NCI-H1048 (cell line): ENCODE measurements at places on chromosomes 1 and 21.

DNA sequence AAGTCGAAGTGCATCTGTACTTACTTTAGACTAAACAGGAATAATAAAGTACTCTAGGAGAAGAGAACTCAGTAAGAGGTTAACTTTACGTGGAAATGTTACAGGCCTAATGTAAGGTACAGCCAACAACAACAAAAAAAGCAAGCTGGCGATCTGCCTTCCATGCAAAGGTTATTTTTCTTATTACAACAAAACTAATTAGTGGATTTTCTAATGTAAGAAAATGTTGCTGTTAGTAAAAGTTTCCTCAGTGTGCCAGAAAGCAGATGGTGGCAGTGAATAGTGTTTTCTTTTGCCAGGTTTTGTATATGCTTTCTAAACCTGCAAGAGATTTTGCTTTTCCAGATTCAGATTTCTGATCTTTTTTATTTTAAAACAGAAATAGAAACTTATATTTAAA is 179.2 kb downstream of the NFIA start:
- no peak for DNase-seq

DNA sequence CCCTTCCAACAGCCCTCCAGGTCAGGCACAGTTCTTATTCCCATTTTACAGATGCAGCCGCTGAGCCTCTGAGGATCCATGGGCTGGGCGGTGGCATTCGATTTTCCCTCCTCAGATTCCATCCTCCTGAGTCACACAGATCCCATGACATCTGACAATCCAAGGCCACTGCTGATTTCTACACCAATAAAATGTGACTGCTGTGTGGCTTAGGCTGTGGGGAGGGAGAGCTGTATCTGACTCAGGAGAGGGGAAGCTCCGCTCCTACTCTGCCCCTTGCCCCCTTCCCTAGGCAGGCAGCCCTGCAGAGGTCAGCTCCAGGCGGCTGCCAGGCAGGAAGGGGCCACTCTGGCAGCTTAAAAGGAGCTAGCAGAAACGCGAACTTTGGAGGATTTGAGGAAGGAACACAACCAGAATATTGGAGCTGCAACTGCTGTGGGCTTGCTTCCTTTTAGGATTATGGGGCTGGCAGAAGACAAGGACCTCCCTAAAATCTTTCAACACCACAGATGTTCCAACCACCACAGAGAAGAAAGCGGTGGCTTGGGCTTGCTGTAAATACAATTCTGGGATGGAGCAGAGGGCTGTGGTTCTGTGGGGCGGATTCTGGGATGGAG is 50.0 kb downstream of the MRPL37 start:
- no peak for DNase-seq

GRCh38 chr1:184672013-184672726 is 82.5 kb downstream of the EDEM3 start:
- no peak for DNase-seq

DNA sequence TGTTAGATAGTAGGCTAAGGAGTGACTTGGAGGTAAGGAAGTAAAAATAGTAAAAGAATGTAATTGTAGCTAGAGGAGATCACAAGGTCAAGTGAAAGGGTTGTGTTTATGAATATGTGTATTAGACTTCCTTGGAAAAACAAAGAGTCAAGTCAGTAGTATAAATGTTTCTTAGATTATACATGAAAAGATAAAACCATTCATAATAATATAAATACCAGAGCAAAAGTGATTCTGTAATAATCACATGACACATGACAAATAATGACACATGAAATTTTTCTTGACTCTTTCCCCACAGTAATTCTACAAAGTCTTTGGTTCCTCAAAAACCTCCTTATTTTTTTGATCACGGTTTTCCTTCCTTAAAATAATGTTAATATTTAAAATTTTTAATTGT is 56.4 kb downstream of the IVNS1ABP start:
- DNase-seq: no peak

- DNase-seq: peak; percentile 53
These were observed 699 bp upstream of the NES start for GRCh38 chr1:156677616-156678596.

- DNase-seq: no peak
These were observed 34.0 kb upstream of the BCAR3 start for GRCh38 chr1:93715529-93716126.

DNA sequence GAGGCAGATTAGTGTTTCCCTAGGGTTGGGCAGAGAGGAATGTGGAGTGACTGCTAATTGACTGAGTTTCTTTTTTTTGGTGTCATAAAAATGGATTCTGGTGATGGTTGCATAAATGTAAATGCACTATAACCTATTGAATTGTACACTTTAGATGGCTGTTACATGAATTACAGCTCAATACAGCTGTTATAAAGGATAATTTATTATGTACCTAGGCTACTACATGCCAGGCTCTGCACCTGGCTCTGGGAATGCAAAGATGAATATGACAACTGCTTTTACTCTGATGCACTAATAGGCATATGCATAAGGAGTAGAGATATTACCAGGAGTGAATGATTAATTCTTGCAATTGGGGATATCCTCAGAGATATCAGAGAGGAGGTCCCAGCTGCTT is 345.3 kb downstream of the PTBP2 start:
- DNase-seq: no peak

DNA sequence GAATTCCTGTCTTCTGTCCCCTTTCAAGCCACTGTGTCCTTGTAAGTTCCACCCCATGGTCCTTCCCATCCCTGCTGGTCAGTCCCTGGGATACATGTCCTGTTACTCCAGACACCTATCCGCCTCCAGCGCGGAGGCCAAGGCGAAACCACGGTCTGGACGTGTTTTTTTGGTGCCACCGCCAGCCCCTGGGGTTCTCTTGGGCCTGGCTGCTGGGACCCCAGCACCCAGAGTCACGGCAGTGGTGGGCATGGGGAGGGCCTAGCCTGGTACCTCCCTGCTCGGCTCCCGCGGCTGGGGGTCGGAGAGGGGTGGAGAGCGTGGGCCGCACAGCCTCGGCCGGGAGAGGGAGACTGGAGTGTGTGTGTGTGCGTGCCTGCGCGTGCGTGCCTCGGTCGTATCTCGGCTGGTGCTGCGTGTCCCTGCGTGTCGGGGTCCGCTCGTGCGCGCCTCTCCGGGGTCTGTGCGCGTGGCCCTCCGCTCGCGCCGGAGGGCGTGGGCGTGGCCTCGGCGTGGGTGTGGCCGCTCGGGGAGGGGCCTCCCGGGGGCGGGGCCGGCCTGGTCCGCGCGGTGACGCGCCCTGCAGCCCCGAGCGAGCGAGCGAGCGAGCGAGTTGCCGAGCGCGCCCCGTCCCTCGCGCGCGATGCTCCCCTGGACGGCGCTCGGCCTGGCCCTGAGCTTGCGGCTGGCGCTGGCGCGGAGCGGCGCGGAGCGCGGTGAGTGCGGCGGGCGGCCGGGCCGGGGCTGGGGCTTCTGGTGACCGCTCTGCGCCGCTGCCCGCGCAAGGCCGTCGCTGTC is at the start of gene VWA1:
VWA1 (plus strand) TSS at position 585 of the 798 bp plus-strand sequence; CDS start at position 644, 59 bp downstream.
- peak; percentile 44 for DNase-seq

GRCh38 chr21:42677339-42678321 is 24.2 kb downstream of the PDE9A start:
- no peak for DNase-seq

DNA sequence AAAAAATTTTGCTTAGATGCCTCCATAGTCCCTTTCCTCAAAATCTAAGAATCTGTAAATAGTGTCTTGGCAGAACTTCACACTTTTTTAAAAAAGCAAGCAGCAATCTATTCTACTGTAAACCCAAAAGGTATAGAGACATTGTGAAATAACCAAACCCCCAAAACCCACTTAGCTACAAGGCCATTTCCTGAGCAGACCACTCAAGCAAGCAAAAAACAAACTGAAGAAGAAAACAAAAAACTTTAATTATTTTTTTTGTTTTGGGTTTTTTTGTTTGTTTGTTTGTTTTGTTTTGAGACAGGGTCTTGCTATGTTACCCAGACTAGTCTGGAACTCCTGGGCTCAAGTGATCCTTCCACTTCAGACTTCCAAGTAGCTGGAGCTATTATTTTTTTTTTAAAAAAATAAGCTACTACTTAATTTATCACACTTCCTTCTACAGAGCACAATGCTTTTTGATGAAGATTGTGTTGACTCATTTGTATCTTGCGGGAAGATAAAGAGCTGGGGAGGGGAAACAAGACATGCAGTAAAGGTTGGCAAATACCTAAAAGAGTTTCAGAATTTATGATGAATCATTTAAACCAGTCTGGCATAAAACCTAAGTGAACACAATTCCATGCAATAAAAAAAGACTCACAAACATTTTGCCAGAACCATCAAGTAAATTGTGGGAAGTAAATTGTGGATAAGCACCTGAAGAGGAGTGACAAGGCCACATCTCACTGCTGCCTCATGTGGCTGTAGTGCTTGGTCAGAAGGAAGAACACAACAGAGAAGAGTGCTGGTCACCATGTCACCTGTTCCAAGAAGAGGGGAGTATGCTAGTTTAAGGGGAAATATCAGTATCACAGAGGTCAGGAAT is 2.7 kb upstream of the PTPN22 start:
- DNase-seq: no peak

DNA sequence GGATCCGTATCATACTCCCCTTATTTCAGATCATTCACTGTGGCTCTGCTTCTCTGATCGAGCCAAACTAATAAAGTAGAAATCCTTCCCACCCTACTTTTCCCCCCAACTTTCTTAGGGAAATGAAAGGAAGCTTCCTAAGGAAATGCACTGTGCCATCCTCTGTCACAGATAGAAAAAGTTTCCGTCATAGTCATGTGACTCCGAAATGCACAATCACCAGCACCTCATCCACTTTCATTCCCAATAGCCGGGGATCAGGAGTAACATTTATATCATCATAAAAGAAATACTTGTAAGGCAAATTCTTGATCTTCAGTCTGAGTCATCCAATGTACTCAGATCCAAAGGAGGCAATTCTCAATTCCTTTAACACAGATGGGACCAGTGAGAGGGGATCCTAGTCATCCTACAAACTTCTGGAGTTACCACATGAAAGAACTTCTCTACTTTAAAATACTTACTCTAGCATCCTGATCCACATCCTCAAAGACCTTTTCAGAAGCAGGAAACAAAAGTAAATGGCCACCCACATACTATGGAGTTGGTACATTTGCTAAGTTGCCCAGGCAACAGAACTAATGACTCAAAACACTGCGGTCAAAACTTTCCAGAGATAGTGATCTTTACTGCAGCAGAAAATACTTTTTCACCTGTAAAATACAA is 97.8 kb upstream of the ZC3H11B start:
- no peak for DNase-seq

GRCh38 chr1:51709951-51710350 is 93.1 kb downstream of the OSBPL9 start:
- DNase-seq: no peak

DNA sequence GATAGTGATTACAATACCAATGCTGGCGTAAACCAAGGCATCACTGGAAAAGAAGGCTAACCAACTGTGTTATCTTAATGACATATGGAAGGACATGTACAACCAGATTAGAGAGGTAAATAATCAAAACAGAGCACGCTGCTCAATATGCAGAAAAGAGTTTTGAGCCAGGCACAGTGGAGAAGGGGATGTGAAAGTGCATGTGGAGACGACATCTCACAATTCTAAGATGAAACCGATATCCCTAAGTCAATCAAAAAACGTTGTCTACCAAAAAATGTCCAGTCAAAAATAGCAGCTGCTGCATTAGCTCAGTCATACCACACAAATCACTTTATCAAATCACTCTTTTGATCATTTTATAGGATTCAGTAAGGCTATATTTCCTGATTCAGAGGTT is 116.3 kb upstream of the OLIG2 start:
- no peak for DNase-seq

DNA sequence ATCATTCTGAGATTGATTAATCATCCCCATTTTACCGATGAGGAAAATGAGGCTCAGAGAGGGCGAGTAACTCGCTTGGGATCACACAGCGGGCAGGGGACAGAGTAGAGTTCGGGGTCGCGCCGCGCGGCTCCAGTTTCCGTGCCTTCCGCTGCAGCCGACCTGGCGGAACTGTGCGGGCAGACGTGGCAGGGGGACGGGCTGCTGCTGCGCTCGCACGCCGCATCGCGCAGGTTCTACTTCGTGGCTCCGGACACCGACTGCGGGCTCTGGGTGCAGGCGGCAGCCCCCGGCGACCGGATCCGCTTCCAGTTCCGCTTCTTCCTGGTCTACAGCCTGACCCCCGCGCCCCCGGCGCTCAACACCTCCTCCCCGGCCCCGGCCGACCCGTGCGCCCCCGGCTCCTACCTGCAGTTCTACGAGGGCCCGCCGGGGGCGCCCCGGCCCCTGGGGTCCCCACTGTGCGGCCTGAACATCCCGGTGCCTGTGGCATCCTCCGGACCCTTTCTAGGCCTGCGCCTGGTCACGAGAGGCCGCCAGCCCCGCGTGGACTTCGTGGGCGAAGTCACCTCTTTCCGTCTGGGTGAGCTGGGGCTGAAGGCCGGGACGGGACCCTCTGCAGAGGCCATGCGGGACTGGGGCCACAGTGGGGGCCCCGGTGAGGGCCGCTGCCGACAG is 2.3 kb downstream of the LDLRAD2 start:
- DNase-seq: no peak

DNA sequence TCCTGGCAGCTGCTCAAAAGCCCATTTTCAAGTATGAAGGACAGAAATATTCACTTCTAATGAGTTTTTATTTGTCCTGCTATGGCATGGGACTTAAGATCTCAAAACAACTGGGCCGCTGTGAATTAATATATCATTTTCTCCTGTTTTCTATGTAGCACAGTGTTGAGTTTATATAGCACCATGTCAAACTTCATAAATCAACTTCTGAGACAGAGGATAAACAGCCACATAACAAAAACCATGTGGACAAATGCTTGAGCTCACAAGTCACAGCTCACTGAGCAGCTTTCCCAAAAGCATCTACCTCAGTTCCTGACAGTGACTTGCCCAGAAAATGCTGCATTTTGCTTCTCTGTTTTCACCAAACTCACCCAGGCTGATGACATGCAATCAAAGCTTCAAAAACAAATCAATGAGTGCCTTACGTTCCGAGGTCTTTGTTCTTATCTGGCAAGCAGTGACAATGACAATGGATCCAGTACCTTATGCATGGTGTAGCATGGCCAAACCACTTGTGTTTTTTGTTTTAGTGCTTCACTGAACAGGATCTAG is 722.6 kb downstream of the LRRIQ3 start:
- DNase-seq: no peak

DNA sequence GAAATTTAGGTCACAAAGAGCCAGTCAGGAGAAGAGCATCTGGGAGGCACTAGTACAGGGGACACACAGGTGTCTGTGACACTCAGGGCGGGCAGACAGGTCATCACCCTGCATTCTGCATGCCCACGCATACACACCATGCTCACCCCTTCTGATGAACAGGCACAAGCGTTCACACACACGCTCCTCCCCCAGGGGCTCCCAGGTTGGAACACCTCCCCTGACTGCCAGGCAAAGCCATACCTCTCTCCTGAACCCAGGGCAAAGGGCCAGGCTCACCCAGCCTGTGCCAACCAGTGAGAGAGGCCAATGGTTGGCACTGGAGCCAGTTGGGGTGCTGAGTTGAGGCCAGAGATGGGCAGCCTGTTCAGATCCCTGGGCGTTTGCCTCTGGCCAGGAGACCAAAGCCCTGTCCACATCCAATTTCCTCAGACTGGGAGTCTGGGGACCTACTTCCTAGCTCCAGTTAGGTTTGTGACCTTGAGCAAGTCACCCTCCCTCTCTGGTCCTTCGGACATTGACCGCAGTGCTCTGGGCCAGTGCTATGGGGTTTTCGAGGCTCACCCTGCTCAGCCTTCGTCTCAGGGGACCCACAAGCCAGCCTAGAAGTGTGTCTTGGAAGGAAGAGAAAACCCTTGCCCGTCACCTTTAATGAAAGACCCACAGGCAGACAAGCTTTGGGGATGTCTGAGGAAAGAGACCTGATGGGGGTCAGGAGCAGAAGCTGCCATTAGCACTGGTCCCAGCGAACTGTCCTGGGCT is 5.8 kb upstream of the LAD1 start:
- DNase-seq: no peak
